ENCODE measurements at places on chromosomes 6 and 20.

DNA sequence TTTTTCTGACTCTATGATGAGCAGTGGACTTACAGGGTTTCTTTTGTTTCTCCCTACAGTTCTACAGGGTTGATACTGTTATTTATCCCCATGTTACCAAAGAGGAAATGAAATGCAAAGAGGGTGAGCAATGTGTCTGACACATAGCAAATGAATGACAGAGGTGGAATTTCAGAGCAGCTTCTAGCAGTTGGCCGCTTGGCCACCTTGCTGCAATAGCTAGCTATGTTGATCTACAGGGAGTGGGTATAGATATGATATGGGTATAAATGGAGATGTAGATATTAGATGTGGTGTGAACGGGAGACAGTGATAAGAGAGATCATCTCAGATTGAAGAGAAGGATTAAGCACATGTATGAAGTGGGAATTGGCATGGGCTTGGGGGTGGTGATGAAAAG is 10.9 kb upstream of the SLC22A3 start:
- no peak for DNase-seq

GRCh38 chr6:14082771-14083170 is 34.8 kb upstream of the CD83 start:
- DNase-seq, result no peak

DNA sequence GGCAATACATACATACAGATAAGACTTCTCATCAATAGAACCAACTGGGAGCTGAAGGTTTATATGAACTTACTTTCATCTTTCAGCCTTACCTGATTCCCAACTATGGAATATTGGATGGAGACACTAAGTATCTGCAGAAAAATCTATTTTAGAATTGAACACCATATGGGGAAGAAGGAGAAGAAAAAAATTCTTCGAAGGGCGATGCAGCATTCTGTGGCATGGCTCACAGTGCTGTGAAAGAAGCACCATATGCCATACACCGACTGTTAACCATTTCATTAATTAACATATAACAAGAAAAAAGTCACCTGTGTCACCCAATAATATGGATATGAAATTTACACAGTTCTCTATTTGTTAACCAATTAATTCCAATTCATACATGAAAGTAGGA is 1374.4 kb upstream of the MAP3K7 start:
- DNase-seq, result no peak

- no peak for DNase-seq
These were observed 81.5 kb downstream of the EDN1 start for GRCh38 chr6:12371641-12372146.

GRCh38 chr6:145139895-145140294 is 595.4 kb downstream of the EPM2A start:
- no peak for DNase-seq

DNA sequence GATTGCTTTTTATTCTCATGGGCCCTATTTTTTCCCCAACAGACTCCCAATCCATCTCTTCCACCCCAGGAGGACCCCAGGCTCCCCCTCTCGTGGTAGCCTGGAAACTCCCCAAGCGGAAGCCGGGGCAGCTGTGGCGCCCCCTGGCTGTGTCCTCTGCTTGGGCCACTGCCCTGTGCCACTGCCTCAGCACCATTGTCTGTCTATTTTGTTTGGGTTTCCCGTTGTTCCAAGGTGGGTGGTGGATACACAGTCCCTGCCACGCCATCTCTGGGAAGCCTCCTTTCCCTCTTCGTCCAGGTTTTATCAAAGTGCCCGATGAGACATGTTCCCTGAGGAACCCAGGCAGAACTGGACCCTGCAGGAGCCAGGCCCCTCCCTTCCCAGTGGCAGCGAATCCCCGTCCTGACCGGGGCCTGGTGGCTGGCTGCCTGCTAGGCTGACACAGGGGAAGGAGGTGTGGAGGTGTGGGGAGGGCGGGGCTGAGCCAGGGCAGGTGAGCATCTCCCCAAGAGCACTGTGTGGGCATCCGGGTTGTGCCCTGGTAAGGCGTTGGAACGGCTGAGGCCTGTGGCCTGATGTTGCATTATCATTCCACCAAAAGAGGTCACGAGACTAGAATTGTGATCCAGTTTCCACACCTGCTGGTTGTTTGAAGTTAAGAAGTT is 228.2 kb downstream of the CDH4 start:
- DNase-seq, result no peak

GRCh38 chr20:25276533-25277050 is 28.7 kb downstream of the PYGB start:
- no peak for DNase-seq

DNA sequence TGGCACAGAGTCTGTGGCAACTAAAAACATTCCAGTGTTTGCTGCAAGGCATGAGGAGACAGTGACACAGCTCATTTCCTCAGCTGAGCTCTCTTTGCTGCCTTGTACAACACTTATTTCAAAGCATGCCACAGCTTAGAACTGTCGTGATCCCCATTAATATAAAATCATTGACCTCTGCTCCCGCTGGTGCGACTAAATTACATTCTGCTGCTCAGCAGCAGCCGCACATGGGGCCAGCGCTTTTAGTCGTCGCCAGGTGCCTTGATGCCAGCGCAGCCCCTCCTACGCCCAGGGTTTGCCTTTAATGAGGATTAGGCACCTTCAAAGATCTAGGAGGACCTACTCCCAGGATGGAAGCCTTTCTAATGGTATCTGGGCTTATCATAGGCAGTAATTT is 717.9 kb upstream of the POU3F2 start:
- DNase-seq, result no peak

- no peak for DNase-seq
These were observed 101.1 kb upstream of the IFNGR1 start for GRCh38 chr6:137320271-137320670.

DNA sequence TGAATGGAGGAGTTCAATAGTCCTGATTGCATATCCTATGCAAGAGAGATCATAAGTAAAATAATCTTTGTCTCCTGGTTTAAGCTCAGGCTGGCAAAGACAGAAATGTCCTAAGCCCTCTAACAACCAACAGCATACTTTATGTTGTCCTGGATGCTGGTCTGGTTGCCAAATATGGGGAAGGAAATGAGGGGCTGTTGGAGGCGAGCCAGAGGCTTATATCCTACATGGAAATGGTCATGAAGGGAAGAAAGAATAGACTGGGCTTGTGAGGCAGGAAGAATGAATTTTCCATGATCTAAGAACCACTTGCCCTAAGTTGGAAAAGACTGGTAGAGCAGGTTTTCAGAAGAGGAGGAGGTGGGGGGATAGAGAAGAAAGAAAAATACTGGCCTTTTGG is 237.1 kb downstream of the SMOC2 start:
- no peak for DNase-seq

- peak; percentile 19 for DNase-seq
These were observed 9.8 kb upstream of the PNISR start for GRCh38 chr6:99434702-99435530.

DNA sequence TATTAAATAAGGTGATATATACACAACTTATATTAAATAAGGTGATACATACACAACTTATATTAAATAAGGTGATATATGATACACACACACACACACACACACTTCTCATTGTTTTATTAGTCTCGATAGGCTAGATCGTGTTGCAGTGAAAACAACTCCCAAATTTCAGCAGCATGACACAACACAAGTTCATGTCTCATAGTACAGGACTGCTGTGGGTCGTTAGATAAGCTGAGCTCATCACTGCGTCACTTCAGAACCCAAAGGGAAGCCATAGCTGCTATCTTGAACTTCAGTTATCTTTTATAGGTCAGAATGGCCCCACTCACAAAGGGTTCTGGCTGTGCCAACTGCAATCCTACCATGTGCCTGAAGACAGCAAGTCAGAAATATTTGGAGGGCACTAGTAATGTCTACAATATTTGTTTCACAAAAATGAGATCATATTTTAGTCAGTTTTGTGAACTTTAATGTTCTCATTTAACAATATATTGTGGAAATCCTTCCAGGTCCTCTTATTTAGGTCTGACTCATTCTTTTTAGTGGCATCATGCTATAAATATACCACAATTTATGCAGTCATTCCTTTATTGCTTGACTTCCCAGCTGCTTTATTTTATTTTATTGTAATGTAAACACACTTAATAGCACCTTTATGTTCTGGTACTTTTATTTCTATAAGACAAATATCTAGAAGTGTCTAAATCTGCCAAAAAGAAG is 290.2 kb downstream of the PHACTR1 start:
- DNase-seq, result no peak

GRCh38 chr6:167407239-167408064 is 82.6 kb downstream of the TTLL2 start:
- no peak for DNase-seq

GRCh38 chr6:144681334-144681733 is 396.2 kb downstream of the UTRN start:
- no peak for DNase-seq

- no peak for DNase-seq
These were observed 17.3 kb downstream of the BNIP5 start for GRCh38 chr6:36319436-36319762.

- no peak for DNase-seq
These were observed 121.2 kb upstream of the AKAP12 start for GRCh38 chr6:151118461-151119123.

- DNase-seq, result no peak
These were observed 104.4 kb downstream of the RALGAPA2 start for GRCh38 chr20:20608041-20608440.

- DNase-seq, result no peak
These were observed 140.8 kb downstream of the BTBD9 start for GRCh38 chr6:38498805-38499445.

GRCh38 chr20:11231742-11232648 is 558.2 kb upstream of the JAG1 start:
- no peak for DNase-seq

- DNase-seq, result peak; percentile 53
These were observed 28.4 kb downstream of the TFEB start for GRCh38 chr6:41706876-41707564.
